ENCODE measurements at places on chromosomes 12 and 14. TPM values are rescaled to one million over a fixed set of nuclear protein-coding genes. Genes with fewer than 3 reads are reported as not detected.

The MON2 gene
- total RNA-seq: 59.5 TPM

The FGF23 gene
- not detected for total RNA-seq

- peak; percentile 75 for DNase-seq
Observed at GRCh38 chr12:132167611-132168310, 23.5 kb downstream of the NOC4L start.

GRCh38 chr14:23605931-23606585, 27.5 kb upstream of the JPH4 start:
- DNase-seq: no peak

The APOF gene
- not detected for total RNA-seq

GRCh38 chr12:96224219-96224615, 30.0 kb downstream of the ELK3 start:
- no peak for DNase-seq

The LHX5 gene
- total RNA-seq: not detected

The TSHR gene
- total RNA-seq: 0.29 TPM

- no peak for DNase-seq
Observed at GRCh38 chr12:46303039-46303666, 34.3 kb upstream of the SLC38A1 start.

GRCh38 chr12:13248964-13249363, 52.4 kb downstream of the EMP1 start:
- no peak for DNase-seq

The SLC38A4 gene
- 1.0 TPM for total RNA-seq

GRCh38 chr12:30219047-30219446, 435.3 kb upstream of the TMTC1 start:
- DNase-seq: no peak

GRCh38 chr12:59084511-59085375, 164.4 kb upstream of the LRIG3 start:
- DNase-seq: no peak

The ANKLE2 gene
- total RNA-seq: 43.5 TPM

The NOXRED1 gene
- 0.23 TPM for total RNA-seq

The SETD1B gene
- 20.9 TPM for total RNA-seq

GRCh38 chr12:96521895-96522682, 32.7 kb downstream of the CFAP54 start:
- DNase-seq: no peak

- DNase-seq: no peak
Observed at GRCh38 chr12:24352363-24352762, 402.9 kb upstream of the SOX5 start.

- no peak for DNase-seq
Observed at GRCh38 chr12:32450363-32450762, 51.0 kb downstream of the FGD4 start.

- no peak for DNase-seq
Observed at GRCh38 chr12:29228474-29229157, 79.5 kb downstream of the FAR2 start.

DNA sequence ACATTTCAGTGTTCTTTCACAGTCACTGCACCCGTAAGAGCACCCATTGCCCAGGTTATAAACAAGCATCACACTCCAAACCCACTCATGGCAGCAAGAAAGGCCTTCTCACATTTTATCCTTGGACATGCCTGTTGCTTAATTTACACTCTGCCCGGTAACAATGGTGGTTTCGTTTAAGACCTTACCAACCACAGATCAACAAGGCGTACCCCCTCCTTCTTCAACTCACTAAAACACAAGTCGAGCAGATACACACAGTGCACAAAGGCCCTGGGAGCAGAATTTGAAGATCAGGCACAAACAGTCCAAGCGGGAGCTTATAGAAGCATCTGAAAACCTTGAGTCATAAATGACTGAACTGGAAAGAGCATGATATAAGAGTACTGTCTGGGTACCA, 98.1 kb downstream of the GALC start:
- no peak for DNase-seq

The MBIP gene
- 17.8 TPM for total RNA-seq

DNA sequence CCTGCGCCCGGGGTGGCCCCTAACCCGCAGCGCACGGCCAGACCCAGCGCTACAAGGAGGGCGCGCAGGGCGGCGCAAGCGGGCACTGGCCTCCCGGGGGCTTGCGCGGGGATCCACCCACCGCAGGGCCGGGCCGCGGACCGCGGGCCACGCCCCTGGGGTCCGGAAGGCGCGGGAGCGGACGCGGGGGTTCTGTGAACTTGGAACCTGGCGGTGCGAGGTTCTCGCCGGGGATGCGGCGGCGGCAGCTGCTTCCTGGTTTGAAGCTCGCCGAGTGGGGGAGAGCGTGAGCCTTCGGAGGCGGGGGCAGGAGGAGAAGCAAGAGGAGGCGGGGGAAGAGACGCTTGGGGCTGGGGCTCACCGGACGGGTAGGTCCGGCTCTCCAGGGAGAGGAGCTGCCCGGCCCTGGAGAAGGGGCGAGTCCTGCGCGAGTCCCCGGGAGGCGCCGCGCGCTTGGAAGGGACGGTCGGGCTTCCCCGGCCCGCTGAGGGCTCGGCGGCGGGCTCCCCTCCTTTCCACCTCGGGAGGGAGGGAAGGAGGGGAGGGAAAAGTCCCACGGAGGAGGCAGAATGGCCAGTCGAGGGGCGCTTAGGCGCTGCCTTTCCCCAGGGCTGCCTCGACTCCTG, at the start of gene PRKCH:
PRKCH (plus strand) TSS at position 195 of the 626 bp plus-strand sequence. CDS start 523 bp downstream, outside the sequence.
- DNase-seq: peak; percentile 93

- peak; percentile 91 for DNase-seq
Observed at GRCh38 chr12:2583091-2583497, 211.7 kb upstream of the FKBP4 start.

The FAM186B gene
- total RNA-seq: not detected

DNA sequence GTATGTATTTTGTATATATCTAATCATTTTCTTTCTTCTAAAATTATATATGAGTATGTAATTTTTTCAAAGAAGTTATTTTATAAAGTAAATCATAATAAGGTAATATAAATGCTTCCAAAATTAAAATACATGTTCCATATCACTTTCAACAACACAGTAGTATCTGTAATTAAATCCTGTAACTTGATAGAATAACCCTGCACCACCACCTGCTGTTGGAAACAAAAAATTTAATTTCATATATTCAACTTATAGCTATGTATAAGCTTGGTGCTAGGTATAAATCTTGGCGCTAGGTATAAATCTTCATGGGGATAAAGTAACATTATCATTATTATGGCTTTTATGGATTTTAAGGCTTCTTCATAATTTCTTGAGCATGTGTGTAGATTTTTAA, 149.7 kb upstream of the DCN start:
- DNase-seq: no peak
